Body of pancreas (tissue), 4 donors: ENCODE measurements at places on chromosomes 5 and 9. TPM values are rescaled to one million over a fixed set of nuclear protein-coding genes. Genes with fewer than 3 reads are reported as not detected.
A peak's percentile ranks its signal among the peaks of the same experiment; 100 is the strongest.

- H3K4me1 ChIP-seq = peaks cover 11% of the 10 kb centered on the region
- H3K27ac ChIP-seq = no peak overlapping the region
- H3K4me3 ChIP-seq = no peak overlapping the region
- H3K27me3 ChIP-seq = no peaks in the 10 kb centered on the region
- no peak for DNase-seq
Measured at GRCh38 chr5:122849771-122850170, 4.4 kb downstream of the SNX24 start.

GRCh38 chr5:78496373-78496772 lies 136.0 kb downstream of the SCAMP1 start:
- no peak overlapping the region for H3K27ac ChIP-seq
- H3K4me1 ChIP-seq = peaks cover 9% of the 10 kb centered on the region
- H3K4me3 ChIP-seq = no peak overlapping the region
- H3K27me3 ChIP-seq = no peaks in the 10 kb centered on the region
- DNase-seq = no peak

GRCh38 chr9:98787766-98788335 lies 8.5 kb downstream of the ANKS6 start:
- H3K4me3 ChIP-seq = no peak overlapping the region
- no peaks in the 10 kb centered on the region for H3K36me3 ChIP-seq
- H3K27ac ChIP-seq = no peak overlapping the region
- H3K27me3 ChIP-seq = no peaks in the 10 kb centered on the region

DNA sequence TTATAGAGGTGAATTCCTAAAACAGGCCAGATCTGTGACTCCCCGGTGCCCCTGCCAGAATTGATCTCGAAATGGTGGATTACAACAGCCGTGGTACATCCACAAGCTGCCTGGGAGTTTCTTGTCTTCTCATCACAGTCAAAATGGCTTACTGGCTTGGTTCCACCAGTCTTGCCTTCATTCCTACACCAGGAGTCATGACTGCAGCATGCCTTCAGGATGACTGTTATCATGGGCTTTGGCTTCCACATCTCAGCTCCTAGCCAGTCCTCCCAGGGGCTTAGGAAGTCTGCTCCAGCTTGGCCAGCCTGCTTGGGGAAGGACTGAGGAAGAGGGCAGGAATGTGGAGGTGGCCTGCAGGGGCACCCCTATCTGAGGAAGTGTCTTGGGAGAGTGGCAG lies 132.9 kb upstream of the NR3C1 start:
- no peak overlapping the region for H3K27ac ChIP-seq
- H3K4me1 ChIP-seq = no peaks in the 10 kb centered on the region
- H3K36me3 ChIP-seq = no peaks in the 10 kb centered on the region
- H3K4me3 ChIP-seq = no peak overlapping the region
- no peaks in the 10 kb centered on the region for H3K27me3 ChIP-seq

GRCh38 chr5:78534148-78534904 lies 114.2 kb downstream of the LHFPL2 start:
- no peak overlapping the region for H3K4me3 ChIP-seq
- no peak for DNase-seq
- peak overlapping the region; percentile 24 for H3K27ac ChIP-seq
- H3K4me1 ChIP-seq = peaks cover 13% of the 10 kb centered on the region
- no peaks in the 10 kb centered on the region for H3K36me3 ChIP-seq
- H3K27me3 ChIP-seq = no peaks in the 10 kb centered on the region

DNA sequence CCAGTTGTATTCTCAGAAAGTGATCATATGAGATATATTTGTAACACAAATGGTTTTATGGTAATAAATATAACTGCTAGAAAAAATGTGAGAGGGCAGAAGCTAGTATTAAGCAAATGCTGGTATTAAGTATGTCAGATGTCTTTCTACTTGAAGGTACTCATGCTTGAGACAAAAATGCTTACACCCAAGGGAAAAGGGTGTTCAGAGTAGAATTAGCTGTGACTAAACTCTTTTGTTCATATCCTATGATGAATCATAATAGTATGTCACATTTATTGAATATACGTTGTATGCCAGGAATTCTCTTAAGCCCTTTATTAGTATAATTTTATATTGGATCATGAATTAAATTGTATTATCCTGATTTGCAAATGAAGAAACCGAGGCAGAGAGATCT lies 2.2 kb downstream of the ADGRV1 start:
- H3K36me3 ChIP-seq = no peaks in the 10 kb centered on the region
- H3K27me3 ChIP-seq = no peaks in the 10 kb centered on the region
- H3K4me1 ChIP-seq = peaks cover 16% of the 10 kb centered on the region
- no peak overlapping the region for H3K27ac ChIP-seq
- no peak for DNase-seq

PCDHA13 gene
- total RNA-seq = 2.3 TPM

SPAG8 gene
- not detected for total RNA-seq
